Hematopoietic multipotent progenitor cell (in vitro differentiated cells): ENCODE measurements at places on chromosomes 2 and 18.

DNA sequence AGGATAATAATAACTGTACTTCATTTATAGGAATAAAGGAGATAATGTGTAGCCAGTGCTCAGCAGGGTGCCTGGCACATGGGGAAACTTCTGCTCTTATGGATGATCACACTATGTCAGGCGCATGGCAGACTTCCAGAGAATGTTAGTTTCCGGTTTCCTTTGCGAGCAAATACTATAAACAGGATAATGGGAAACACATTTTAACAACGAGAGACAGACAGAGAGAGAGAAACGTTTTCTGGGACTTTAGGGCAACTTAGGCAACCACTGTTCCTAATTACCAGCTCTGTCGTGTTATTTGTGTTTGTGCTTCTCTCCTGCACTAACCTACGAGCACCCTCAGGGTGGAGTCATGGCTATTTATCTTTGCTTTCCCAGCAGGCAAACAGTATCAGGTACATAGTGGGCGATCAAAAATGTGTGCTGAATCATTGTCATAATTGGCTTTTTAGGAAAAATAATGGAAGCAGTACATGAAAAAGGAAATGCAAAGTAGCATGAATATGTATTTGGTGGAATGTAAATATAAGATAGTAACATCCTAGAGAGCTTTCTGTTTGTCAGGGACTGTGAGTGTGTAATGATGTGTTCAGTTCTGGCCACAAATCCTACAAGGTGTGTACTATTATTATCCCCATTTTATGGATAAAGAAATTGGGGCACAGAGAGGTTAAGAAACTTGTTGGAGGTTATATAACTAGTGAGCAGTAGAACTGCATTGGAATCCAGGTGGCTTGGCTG is 36.8 kb upstream of the IGFBP2 start:
- DNase-seq = no peak

GRCh38 chr2:28528206-28528605 is 32.3 kb downstream of the PLB1 start:
- DNase-seq = no peak

GRCh38 chr2:205556357-205556756 is 125.9 kb upstream of the NRP2 start:
- DNase-seq = no peak

- DNase-seq = no peak
Observed at GRCh38 chr2:30514848-30515435, 67.9 kb downstream of the LCLAT1 start.

DNA sequence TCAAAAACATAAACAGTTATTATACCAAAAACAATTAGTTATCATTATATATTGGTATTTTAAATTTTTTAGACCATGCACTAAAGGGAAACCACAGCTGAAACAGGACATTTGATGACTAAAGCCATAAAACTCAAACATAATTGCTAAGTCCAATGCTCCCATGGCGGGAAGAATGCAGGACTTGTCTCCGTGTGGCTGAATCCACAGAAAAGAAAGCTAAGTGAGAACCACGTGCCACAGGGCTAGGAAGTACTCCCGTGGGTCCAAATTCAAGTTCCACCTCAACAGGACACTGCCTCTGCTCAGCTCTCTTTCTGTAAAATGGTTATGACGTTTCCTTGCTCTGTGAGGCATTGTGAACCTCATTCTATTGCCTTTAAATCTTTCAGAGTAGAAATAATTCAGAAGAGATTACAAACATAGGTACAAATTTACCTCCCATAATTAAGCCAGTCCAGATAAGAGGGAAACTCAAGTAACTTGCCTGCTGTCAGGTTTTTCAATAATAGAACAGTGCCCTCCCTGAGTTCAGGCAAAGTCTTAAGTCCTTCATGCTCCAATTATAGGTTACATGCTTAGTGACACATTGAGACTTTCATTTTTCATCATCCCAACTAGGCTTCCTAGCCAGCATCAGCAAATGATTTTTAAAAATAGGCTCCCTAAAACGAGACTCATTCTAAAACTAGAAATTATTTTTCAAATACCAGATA is 36.7 kb downstream of the FTCDNL1 start:
- no peak for DNase-seq

- DNase-seq = no peak
Observed at GRCh38 chr18:34697233-34697632, 12.9 kb upstream of the DTNA start.

DNA sequence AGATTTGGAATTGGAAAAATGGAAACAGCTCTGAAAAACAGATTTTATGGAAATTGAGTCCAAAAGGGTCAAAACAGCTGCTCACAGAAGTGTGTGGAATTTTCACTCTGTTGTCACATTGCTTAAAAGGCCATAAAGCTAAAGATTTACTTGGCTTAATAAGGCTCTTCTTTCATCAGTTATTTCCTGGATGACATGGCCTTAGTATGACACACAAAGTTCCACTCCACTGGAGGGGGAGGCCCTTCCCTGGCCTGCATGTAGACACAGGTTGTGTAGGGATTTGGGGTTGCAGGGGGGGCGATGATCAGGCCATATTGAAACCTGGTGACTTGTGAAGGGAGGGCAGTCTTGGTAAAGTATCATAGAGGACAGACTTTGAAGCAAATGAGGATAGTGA is 34.0 kb downstream of the TMEM185B start:
- no peak for DNase-seq

- DNase-seq = no peak
Observed at GRCh38 chr2:62803961-62804360, 98.4 kb downstream of the EHBP1 start.

GRCh38 chr2:39618736-39619135 is 47.0 kb upstream of the TMEM178A start:
- DNase-seq = no peak

DNA sequence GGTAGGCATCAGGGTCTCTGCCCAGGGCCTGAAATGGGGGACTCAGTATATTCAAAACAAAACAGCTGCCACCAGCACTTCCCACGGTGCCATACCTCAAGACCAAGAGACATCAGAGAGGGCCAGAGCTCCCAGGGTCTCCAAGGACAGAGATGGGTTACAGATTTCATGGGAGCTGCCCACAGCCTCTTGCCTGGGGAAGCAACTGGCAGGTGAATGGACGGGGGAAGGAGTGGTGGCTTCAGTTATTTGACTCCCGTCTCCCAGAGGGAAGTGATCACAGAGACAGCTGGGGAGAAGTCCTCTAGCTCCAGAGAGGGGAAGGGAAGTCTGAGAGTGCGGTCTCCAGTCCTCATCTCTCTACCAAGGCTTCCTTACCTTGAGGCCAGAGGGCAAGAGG is 15.8 kb upstream of the SFXN5 start:
- no peak for DNase-seq

- no peak for DNase-seq
Observed at GRCh38 chr2:119565481-119565880, 21.2 kb downstream of the CFAP221 start.

DNA sequence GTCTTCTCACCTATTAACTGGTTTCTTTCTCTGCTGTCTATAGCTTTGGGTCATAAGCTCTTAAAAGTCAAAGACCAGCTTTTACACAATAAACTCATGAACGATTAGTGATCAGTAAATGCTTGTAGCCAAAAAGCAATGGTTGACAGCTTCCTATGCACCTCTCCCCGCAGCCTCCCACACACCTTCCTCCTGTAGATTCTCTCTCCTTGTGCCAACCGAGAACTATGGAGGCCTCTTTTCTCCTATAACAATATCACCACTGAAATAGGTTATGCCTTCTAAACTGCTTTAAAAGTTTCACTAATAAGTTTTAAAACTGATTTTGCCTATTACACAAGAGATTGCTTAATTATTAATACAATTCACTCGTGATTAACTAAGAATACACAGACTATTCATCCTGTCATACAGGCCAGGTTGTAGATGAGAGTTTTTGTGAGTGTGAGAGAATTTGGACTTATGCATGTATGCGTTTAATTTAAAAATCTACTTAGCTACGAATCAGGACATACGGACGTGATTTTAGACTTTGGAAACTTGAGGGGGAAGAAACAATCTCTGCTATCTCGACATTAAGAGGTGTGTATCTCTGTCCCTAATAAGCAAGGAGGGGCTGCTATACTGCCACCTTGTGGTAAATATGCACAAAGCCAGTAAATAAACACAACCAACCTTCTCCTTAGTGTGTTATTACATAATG is 229.1 kb upstream of the RBBP8 start:
- peak; percentile 24 for DNase-seq

GRCh38 chr18:76134628-76135027 is 360.4 kb downstream of the ZNF516 start:
- no peak for DNase-seq

- no peak for DNase-seq
Observed at GRCh38 chr2:201191132-201191875, 8.4 kb downstream of the CASP10 start.

DNA sequence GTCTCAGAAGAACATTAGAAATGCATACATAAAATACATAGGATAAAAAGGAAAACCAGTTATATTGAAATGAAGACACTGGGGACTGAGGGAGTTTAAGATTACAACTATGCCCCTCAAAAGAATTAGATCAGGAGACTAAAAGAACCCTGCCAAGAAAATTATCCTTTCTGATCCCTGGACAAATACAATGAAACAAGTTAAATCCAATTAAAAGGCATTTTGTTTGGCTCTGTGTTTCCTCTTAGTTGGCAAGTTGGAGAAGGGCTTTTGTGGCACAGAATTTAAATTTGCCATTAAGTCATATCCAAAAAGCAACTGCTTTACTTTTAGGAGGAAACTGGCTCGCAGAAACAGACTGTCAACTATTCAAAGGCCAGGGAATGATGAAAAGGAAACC is 99.1 kb upstream of the CD302 start:
- no peak for DNase-seq

GRCh38 chr2:127531221-127531648 is 4.2 kb upstream of the MYO7B start:
- no peak for DNase-seq

- DNase-seq = no peak
Observed at GRCh38 chr2:150878356-150878755, 383.3 kb downstream of the RBM43 start.

DNA sequence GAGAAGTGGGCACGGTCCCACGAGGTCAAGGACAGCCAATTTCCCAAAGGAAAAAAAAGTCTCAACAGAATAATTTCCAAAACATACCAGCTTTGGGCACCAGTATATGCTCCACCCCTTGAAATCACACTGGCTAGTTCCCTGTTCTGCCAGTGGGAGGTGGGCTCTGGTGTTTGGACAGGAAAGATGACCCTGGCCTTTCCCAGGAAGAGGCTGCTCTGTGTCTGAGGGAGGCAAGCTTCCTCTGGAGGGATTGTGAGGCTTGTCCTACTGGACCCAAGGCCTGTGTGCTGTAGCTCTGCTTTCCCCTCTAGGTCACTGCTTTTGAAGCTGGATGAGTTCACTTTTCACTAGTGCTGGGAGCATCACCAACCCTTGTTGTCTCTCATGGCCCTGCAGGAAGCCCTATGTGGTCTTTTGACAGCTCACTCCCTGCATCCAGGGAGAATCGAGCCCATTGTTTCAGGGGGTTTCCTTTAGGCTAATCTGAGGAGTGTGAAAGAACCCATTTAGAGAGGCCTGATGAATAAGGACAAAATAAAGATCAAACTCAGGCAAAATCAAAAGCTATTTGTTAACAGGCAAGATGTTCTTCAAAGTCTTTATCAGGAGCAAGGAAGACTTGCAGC is 36.3 kb downstream of the CXCR4 start:
- DNase-seq = no peak

- DNase-seq = no peak
Observed at GRCh38 chr2:43074052-43074451, 152.4 kb downstream of the ZFP36L2 start.

DNA sequence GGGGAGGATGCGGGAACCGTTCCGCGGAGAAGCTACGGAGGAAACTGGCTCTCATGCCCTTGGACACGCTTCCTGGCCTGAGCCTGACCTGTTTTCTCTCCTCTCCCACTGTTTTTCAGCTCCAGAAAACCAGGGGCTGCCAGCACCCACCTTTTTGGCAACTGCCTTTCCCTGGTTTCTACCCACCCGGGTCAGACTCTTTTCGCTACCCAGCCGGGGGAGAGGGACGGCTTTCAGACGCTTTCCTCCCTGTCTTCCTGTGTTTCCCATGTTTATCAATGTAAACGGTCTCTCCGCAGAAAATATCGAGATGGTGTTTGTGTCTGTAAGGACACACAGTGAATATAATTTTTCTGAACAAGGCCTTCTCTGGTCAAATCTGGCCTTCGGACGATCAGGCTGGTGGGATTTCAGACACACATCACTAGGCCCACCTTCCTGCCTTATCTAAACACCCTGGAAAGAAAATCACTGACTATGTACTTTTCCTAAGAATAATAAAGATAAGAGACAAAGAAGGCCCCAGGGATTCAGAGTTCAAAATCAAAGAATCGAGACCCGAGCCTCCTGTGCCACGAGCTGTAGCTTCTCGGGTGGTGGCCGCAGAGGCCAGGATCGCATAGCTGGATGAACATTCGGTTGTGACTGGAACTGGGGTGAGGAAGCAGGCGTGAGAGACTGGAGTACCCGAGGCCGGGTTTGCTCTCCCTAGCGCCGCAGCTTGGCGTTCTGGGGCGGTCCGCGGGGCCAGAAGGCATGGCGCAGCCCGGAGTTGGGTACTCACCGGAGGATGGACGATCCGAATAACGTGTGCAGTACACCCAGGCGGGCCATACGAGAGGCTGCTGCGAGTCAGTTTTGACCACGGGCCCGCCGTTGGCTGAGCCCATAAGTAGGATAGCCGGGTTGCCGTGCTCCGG is 1.7 kb downstream of the EN1 start:
- no peak for DNase-seq

- DNase-seq = no peak
Observed at GRCh38 chr2:148861367-148861766, 13.7 kb upstream of the KIF5C start.

DNA sequence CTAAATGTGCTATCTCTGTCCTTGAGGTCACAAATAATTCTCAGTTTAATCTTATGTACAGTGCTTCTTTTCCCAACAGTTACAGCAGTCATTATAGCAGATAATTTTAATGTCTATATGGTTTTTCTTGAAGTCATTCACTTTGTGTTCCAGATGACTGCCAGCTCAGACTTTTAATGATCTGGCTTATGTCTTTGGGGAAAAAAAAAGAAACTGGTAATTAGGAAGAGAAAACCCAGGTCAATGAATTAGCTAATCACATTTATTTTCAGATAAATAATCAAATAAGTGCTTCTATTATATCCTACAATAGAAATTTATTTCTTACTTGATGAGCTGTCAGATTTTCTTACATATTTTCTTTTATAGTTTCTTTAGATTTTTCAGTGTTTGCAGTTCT is 96.0 kb downstream of the COMMD1 start:
- DNase-seq = no peak

DNA sequence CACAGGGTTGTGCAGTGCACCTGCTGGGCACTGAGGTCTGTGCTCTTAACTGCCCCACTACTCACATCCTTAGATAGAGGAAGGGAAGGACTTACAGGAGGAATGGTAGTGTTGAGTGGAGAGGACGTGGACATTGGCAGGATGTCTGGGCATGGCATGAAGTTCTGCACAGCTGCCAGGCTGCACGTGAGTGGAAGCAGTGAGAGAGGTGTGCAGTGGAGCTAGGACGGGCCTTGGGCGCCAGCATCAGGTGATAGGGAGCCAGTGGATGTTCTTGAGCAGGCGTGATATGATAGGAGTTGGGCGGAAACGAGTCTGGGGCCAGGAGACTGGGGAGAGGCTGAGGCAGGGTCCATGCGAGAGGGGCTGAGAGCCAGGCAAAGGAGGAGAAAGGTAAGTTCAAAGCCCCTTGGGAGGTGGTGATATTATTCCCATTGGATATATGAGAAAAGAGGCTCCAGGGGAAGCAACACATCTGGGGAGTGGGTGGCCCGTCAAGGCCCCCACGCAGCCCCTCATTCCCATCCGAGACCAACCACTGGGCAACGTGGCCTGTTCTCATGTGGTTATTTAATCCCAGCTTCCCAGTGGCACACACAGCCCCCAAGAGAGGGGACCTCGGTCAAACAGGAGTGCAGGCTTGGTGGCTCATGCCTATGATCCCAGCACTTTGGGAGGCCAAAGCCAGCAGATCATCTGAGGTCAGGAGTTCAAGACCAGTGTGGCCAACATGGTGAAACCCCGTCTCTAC is 45.7 kb upstream of the SNED1 start:
- DNase-seq = no peak
